Stimulated activated memory B cell treated with anti-CD40 and anti-IgM and Interleukin-4, amounts not matched to agents 10 μg/mL and 1 μg/mL and 100 μg/mL, for 72 hours (primary cell): ENCODE measurements at places on chromosomes 1 and 21.

- no peak for ATAC-seq
Observed at GRCh38 chr1:37497832-37498231, 16.7 kb downstream of the MEAF6 start.

GRCh38 chr1:159880430-159880829, 18.0 kb upstream of the VSIG8 start:
- ATAC-seq = no peak

DNA sequence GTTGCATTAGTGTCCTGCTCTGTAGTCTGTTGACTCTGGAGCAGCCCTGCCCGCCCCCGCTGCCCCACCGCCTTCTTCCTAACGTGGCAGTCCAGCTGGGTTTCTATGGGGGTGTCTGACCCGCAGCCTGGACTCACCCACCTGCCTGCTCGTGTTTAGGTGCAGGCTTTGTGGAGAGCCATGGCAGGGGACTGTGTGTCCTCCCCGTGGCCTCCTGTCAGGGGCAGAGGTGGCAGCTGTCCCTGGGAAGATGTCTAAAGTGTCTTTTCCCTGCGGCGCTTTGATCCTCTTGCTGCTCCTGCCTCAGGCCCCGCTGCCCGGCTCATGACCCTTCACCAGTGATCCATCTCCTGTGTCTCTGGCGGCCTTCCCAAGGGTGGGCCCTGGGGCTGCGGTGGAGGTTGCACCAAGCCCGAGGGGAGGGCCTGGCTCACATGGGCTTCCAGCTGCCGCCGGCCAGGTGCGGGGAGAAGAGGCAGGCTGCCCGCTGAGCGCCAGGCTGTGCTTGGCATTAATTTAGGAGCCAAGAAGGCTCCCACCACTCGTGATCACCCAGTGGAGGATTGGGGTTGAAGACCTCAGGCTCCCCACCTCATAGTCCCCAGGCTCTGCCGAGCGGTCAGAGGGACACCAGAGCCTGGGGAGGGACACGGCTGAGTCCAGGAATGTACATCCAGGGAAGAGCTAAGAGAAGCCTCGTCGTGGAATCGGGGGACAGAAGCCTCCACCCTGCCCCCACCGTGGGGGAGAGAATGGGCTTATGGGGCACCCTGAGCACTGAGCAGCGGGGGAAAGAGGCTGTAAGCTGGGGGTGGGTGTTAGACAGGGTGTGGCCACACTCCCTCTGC, 44.1 kb downstream of the COL18A1 start:
- no peak for ATAC-seq

- ATAC-seq = no peak
Observed at GRCh38 chr1:178161516-178161915, 67.6 kb downstream of the RASAL2 start.

DNA sequence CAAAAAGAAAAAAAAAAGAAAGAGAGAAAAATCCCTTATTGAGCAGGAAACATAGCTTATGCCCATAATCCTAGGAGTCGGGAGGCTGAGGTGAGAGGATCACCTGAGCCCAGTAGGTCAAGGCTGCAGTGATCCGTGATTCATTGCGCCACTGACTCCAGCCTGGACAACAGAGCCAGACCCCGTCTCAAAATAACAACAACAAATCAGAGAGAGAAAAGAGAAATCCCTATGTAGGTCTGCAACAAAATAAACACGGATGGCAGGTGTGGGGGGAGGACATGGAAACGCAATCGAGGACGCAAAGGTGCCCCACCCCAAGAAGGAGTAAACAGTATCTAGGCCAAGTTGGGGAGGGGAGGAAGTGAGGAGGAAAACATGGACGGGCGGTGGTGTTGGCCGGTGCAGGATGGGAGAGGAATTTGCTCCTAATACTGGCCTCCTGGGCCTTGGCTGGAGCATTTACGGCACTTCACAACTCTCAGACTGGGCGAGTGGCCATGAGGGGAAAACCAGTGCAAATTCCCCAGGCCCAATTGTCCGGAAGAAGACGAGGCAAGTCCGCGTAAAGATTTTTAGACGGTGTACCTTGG, 609 bp upstream of the CHTOP start:
- ATAC-seq = no peak

DNA sequence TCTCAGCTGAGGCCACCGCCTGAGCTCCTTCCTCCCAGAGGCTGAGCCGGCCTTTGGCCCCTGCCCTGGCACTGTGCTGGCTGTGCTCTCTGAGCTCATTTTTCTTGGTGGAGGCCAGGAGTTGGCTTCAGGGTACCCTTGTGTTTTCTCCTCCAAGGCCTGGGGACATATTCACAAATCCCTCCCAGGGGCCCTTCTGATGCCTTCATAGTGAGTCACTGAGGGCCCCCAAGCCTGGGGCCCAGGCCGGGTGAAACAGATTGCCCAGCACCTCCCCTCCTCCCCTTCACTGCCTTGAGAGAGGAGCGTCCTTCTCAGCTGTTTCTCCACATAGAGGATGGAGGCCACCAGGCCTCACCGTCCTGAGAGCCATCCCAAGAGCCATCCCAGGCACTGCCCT, 105.8 kb downstream of the SIK1 start:
- no peak for ATAC-seq

DNA sequence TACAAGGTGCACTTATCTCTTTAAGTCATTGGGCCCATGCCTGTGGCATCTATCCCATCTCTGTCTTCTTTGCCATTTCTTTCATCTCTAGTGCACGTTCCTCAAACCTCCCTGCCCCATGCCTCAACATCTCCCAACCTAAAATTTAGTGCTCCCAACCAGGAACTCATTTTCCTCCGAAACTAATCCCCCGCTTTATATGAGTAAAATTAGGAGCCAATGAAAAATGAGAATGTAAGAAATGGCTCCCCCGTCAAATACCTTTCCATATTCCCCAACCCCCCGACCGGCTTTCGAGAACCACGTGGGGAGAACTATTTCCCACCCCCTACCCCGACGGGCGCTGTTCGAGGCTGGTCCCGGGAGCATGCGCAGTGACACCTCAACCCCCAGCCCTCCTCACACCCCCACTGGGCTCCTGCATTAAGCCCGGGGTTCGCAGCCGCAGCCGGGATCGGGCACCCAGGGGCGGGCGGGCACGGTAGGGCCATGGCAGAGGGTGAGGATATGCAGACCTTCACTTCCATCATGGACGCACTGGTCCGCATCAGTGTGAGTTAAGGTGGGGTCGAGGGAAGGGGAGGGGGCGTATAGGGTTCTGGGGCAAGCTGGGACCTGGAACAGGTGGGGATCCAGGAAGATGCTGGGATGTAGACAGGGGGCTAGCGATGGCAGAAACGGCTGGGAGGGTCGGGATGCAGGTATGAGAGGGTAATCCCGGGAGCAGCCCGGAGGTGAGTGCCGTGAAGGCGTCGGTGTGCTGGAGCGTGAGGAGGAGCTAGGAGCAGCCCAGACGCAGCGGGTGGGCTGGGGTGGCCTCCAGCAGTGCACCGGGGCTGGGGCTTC, at the start of gene TRIM46:
TRIM46 (plus strand) TSS at position 372 of the 846 bp plus-strand sequence; CDS start at position 490, 118 bp downstream.
- peak; percentile 53 for ATAC-seq

GRCh38 chr1:222582099-222582774, 7.5 kb downstream of the TAF1A start:
- ATAC-seq = no peak

- ATAC-seq = peak; percentile 88
Observed at GRCh38 chr1:119565131-119565772, 58.2 kb downstream of the HSD3B1 start.

- no peak for ATAC-seq
Observed at GRCh38 chr1:221598122-221598521, 143.8 kb downstream of the DUSP10 start.

- no peak for ATAC-seq
Observed at GRCh38 chr1:107874221-107874620, 90.8 kb downstream of the VAV3 start.

DNA sequence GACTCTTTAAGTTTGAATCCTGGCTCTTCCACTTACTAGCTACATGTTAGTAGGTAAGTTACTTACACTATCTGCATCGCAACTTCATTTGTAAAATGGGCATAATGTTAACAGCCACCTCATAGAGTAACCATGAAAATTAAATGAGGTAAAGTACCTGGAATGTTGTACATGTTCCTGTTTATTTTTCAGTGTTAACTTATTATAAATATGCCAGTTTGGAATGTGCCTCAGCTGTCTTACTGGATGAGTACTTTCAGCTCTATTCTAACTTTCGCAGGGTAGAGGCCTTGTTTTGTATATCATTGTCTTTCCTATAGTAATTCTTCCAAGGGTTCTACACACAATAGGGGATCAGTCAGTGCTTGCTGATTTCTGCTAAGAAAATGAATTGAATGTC, 167.4 kb downstream of the DUSP10 start:
- no peak for ATAC-seq

GRCh38 chr1:175192111-175192629, 406 bp downstream of the KIAA0040 start:
- ATAC-seq = no peak

- peak; percentile 65 for ATAC-seq
Observed at GRCh38 chr1:21622466-21623315, 46.5 kb downstream of the RAP1GAP start.

GRCh38 chr1:171616586-171616985, 5.5 kb upstream of the MYOCOS start:
- ATAC-seq = no peak

- no peak for ATAC-seq
Observed at GRCh38 chr1:198123133-198123532, 33.7 kb upstream of the NEK7 start.

- ATAC-seq = no peak
Observed at GRCh38 chr1:3078871-3079270, 9.9 kb downstream of the PRDM16 start.

- no peak for ATAC-seq
Observed at GRCh38 chr1:219581766-219582165, 31.1 kb downstream of the ZC3H11B start.

- no peak for ATAC-seq
Observed at GRCh38 chr1:107647012-107647411, 318.0 kb downstream of the VAV3 start.

- no peak for ATAC-seq
Observed at GRCh38 chr21:40060083-40060677, 192.9 kb downstream of the PCP4 start.

- no peak for ATAC-seq
Observed at GRCh38 chr1:2806591-2806990, 5.1 kb upstream of the TTC34 start.

DNA sequence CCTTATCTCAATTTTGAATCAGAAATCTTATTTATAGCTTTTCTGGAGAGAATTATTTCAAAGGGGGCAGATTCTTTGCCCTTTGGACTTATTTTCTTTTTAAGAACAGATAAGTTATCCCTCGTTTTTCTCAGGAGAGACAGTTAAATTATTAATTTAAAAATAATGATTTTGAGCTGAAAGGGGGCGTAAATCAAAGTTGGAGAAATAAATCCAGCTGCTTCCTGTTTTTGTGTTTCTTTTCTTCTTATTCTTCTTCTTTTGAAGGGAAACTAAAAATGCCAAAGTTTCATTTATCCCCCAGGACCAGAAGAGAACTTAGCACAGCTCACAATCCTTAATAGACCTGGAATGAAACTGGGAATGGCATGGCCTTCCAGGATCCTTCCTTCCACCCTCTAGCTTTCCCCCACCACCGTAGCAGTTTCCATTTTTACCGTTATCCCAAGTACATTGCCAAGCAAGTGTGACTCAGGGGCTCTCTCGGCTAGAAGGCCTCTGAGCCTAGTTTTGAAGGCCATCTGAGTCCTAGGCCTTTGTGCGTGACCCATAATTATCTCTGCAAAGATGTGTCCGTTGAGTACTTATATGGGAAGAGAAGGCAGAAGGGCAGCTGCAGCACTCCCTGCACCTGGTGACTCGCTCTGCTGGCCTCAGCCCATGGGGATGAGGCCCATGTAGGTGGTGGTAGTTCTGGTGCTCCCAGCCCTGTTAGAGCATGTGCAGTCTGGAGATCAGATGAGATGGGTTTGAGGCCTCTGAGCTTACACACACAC, 181.7 kb downstream of the ROR1 start:
- ATAC-seq = no peak

- peak; percentile 34 for ATAC-seq
Observed at GRCh38 chr1:21397813-21398188, 42.1 kb upstream of the NBPF3 start.

DNA sequence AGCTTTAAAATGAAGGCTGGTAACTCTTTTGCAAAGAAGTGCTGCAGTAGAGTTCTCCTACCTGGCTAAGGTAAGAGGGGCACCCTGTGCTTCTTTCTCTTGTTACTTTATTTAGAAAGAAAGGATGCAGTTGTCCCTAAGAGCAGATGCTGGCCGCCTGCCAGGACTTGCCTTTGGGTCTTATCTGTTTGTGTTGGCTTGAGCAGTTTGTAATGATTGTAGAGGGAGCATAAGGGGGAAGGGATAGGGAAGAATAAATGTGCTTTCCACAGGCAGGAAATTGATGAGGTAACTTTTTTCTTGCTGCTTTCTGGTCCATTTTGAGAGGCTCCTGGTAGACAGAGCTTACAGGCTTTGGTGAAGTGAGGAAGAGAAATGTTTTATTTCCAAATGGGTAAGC, 229.6 kb downstream of the HHAT start:
- no peak for ATAC-seq

DNA sequence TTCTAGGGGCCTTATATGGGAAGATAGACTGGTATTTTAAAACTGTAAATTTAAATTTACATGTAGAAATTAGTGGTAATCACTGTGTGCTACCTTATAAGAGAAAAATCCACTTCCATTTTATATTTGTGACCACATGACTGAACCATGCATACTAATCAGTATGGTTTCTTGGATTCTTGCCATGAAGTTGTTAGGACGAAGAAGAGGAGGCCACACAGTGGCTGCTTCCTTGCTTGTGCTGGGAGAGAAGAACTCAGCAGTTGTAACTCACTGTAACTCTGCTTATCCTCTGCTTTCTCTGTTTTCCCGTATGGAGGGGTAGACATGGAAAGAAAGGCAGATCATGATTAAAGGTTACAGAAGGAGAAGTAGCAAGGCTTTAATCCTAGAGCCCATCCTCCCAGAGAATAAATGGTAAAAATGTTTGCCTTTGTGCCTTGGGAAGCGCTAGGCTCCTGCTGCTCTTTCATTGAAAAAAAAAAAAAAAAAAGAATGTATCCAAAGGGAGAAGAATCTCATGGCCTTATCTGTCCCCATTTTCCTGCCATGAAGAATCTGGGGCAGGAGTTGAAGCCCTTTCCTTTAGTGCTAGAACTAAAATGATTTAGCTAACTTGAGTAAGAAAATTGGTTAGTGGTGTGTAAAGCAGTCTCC, 32.4 kb downstream of the KCTD3 start:
- ATAC-seq = no peak

GRCh38 chr1:42777852-42778251, 6.9 kb upstream of the TMEM269 start:
- no peak for ATAC-seq

- ATAC-seq = no peak
Observed at GRCh38 chr1:89732206-89732605, 88.6 kb upstream of the LRRC8D start.

DNA sequence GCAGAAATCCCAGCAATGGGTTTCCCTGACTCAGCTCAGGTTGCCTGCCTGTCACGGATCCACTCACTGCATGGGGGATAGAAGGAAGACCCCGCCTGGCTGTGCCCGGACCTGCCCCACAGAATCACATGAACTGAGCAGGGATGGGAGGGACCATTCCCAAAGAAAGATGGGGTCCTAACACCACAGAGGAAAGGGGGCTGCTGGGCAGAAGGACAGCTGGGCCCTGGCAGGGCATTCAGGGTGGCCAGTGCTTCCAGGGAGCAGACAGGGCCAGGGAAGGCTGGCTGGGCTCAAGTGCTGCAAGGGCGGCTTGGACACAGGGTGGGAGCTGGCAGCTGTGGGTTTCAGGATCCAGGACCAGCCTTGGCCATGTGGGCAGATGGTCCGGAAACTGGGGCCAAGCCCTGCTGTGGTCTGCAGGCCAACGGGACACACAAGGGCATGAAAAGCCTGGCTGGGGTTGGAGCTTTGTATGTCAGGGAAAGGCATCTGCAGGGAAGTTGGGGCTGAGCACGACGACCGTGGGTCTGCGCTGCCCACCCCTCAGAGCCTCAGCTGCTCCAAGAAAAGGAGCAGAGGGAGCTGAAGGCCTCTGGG, 723.9 kb downstream of the PTPRU start:
- no peak for ATAC-seq
